NCI-H2029 (cell line): ENCODE measurements at places on chromosomes 6 and 20.

- DNase-seq: peak; percentile 97
Observed at GRCh38 chr20:64188682-64189529, 24.7 kb downstream of the MYT1 start.

- no peak for DNase-seq
Observed at GRCh38 chr20:54633374-54634355, 158.3 kb downstream of the DOK5 start.

DNA sequence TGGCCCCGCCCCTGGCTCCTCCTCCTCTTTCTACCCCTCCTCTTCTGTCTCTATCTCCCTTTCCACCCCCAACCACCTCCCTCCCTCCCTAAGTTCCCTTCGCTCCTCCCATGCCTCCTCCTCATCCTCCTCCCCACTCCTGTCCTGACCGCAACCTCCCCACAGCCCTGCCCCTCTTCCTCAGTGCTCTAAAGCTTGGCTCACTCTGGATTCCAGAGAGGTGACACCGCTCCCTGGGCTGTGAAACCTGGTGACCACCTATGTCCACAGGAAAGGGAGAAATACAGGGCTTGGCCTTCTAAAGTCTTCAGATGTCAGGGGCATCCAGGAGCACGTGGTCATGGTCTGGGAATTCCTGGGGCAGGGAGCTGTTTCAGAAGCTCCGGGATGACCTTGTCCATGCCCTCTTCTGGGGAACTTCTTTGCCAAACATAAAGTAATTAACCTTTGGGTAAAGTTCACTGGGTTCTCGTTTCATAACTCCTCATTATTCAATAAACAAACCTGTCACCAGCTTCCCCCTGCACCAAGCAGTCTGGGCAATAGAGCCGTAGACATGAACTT is 345 bp upstream of the CST5 start:
- DNase-seq: no peak

DNA sequence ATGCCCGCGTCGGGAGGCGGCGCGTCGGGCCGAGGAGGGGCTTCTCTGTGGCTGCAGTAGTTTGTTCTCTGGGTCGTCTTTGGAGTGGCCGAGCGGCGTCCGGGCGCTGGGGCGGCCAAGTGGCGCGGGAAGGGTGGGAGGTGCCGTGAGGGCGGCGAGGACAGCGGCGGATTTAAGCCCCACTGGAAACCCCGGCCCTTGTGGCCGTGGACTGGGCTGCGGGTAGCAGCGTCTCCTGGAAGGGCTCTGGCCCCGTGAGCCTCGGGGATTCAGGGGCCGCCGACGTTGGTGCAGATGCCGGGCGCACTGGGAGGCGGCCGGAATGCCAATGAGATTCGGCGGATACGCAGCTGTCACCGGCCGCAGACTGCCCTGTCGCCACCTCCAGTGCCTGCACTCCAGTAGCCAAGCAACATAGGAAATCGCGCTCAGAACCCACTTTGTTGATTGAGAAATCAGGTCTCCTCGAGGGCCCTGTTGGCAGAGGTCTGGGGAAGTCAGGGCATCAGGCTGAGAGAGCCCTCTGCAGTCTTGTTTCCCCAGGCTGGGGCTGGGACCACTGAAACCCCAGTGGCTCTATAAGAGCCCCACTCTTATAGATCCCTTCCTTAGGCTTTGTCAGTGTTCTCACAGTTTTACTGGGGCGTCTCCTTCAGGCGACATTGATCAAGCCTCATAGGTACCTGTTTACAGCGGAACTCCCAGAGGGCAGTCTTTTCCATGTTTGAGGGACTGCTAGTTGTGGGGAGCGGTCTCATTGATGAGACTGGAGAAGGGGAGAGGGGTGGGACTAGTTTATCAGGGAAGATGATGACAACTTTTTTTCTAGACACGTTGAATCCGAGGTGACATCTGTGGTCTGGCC is 642 bp downstream of the GZF1 start:
- peak; percentile 9 for DNase-seq

DNA sequence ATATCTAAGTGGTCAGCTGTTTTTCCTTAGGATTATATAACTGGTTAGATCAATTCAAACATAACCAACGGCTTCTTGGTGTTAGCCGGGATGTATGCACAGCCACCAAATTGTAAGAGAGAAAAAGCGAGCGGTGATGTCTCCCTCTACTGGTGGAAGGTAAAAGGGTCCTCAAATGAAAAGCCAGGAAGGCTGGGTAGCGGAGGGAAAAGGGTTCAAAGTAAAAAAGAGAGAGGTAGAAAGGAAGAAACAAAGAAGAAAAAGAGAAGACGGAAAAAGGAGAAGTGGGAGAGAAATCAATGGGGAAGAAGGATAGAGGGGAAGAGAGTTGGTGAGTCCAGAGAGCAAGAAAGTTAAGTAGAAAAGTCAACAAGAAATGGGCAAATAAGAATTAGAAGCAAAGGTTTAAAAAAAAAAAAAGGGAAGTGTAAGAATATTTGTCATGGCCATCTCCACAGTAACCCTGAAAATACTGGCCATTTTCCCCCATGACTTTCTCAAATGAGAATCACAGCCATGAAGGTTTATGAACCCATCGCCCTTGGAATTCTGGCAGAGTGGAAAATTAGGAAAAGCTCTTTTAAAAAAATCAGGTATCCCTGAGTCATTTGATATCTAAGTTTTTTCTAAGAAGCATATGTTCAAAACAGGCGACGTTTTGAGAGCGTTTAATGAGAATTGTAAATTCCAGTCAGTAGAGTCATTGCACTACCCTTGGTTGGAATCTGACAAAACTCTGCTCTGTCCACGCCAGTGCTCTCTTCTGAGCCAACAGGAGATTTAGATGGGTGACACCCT is 155.6 kb upstream of the SNX9 start:
- DNase-seq: peak; percentile 57

GRCh38 chr6:142685852-142686506 is 259.0 kb downstream of the HIVEP2 start:
- DNase-seq: no peak
